Kidney (tissue), 22 donors: ENCODE measurements at places on chromosomes 4 and X. TPM values are rescaled to one million over a fixed set of nuclear protein-coding genes. Genes with fewer than 3 reads are reported as not detected.

The KIAA0232 gene
- total RNA-seq, result 39.9 TPM

The ANXA3 gene
- 79.9 TPM for total RNA-seq

The MAGEC2 gene
- not detected for total RNA-seq

The ZC4H2 gene
- total RNA-seq, result 8.7 TPM

The TCEAL6 gene
- not detected for total RNA-seq

The USP26 gene
- total RNA-seq, result not detected

The ARHGAP6 gene
- total RNA-seq, result 20.4 TPM

The XAGE2 gene
- not detected for total RNA-seq

- DNase-seq, result no peak
Observed at GRCh38 chr4:83989835-83990234, 453.9 kb downstream of the GPAT3 start.

DNA sequence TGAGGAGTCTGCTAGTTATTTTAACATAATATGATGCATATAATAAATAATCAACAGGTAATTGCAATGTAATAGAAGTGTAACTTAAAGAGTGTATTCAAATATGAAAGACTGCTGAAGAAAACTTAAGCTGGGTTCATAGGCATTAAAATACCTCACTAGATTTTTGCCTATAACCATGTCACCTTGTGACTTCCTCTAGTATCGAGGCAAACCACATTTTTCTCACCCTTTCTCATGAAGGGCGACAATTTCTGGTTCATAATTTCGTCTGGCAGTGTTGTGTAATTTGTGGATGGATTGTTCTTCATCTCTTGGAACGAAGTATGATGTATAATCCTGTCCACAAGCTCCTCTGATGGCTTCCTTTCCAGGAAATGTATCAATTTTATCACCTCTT lies 16.0 kb downstream of the SULT1E1 start:
- DNase-seq, result no peak

DNA sequence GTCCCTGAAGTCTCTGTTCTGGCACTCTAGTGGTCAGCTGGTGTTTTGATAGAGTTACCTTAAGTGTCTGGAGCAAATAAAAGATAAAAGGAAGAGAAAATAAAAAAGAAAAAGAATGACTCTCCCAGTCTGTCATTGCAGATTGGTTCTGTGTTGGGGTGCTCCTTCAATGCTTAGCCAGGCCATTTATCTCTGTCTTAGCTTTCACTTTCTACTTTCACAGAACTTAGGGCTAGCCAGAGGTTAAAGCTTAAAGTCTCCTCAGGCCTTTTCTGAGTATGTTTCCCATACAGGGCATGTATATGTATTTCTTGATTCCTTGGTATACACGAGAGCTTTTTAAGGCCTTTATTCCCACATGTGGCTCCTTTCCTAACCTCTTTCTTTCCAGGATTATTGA lies 83.1 kb upstream of the TEX13D start:
- no peak for DNase-seq

DNA sequence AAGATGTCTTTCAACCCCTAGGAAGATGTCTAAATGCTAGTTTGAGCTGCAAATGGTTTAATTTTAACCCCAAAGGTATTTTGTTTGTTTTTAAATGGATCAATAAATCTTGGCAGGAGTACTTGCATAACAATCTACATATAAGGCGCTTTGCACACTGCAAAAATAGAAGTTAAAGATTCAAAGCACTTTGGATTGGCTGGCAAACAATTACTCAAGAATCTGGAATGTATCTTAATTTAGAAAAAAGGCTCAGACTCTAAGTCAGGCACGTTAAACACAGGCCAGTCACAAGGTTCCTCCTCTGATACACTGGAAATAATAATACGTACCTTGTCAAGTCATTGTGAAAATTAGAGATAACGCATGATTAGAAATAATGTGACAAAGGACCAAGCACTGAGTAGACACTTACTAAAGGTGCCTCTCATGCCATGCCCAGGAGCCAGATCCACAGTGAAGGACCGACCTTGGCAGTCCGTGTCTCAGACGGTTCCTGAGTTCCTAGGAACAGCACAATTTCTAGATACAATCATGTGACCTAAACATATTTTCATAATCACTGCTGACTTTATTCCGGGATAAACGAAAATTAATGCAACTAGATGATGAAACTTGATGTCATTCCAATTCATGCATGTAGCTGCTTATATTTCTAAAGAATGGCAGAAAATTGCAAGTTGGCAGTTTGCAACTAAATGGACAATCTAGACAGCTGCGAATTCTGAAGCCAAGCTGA lies 49.6 kb downstream of the PROM1 start:
- no peak for DNase-seq

GRCh38 chr4:10075953-10076391 lies 40.6 kb downstream of the WDR1 start:
- DNase-seq, result peak; percentile 71

- no peak for DNase-seq
Observed at GRCh38 chr4:74109870-74110605, 11.0 kb upstream of the CXCL2 start.

DNA sequence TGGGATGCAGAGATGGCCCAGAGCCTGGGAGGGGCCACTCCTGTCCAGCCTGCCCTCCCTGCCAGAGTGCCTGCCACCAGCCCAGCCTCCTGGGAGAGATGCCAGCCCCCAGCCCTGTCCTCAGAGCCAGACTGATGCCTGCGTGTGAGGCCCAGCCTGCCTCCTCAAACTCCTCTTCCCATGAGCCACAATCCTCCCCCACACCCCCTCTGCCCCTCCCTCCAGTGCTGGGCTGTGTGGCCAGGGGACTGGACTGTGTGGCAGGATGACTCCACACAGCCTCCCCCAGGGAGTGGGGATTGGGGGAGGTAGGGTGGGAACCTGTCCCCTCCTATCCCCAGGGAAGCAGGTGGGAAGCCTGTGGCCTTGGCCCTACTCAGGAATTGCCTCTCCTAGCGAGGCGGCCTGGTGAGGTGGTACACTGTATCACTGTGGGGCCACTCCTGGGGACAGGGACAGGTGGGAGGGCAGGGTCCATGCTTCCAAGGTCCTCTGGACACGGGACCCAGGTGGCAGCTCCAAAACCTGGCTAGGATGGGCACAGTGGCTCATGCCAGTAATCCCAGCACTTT lies 4.3 kb upstream of the SH3BP2 start:
- DNase-seq, result peak; percentile 44

DNA sequence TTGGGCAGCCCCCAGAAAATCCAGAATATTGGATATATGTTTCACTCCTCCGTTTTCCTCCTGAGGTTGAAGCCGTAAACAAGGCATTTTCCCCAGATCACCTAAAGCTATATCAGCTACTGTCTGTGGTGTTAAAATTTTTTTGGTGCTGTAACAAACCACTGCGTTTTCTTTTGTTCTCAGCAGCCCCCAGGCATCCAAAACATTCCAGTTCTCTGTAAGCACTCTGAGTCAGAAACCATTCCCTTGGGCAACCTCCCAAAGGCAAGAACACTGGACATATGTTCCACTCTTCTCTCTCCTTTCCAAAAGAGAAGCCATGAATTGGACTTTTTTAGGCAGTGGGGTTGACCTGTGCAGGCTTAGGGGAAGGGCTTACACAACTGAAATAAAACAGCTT lies 310.9 kb downstream of the MID1IP1 start:
- DNase-seq, result no peak

- DNase-seq, result no peak
Observed at GRCh38 chr4:173281406-173282255, 52.5 kb downstream of the HMGB2 start.

DNA sequence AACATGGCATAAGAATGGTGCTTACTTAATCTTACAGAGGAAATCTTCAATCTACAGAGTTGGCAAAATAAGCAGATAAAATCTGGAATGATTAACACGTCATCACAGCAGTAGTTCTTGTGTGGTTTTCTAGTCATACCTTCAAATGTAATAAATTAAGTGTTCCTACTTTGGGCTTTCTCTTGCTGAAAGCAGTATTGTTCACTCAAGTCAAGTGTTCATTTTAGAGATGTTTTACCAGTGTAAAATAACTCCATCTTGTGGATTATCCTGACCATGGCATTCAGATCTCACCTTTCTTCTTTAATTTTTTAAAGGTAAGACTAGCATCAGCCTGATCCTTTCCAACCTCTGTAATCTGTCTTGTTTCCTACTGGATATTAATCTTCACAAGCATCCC lies 72.9 kb downstream of the ADAMTS3 start:
- DNase-seq, result no peak

DNA sequence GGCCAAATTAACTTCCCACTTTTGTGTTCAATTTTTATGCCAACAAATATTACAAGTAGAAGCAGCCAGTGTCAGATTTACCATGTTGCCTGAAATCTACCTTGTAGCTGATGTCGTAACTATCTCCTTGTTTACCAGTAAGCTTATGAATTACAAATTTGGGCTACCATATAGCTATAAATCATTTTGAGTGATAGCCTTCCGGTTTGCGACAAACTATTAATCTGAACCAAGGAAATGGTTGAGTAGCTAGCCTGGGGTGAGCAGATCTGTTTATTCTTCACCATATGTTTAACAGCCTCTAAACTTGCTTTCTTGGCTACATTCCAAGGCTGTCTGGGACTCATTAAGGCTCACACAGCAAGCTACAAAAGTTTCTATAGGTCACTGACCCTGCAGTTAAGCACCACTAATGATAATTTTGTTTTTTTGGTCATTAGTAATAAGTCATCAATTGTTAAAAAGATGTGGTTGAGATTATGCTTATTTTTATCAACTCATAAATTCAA lies 218.7 kb upstream of the SPOCK3 start:
- DNase-seq, result no peak

GRCh38 chrX:10071451-10072144 lies 85.2 kb upstream of the CLCN4 start:
- no peak for DNase-seq

DNA sequence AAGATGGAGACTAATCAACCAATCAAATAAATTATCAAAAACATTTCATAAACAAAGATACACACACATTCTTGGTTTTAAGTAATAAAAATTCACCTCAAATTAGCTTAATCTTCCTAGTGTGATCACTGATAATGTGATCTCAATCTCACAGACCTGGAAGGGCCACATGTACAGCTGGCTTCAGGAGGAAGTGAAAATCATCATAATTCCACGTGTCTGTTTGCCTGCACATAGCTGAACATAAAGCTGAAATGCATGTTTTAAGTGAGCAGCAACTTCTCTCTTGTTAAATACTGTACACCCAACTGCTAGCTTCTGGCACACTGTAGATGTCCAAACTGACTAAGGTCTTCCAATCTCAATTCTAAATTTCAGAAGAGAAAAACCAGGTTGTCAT lies 53.8 kb downstream of the ARHGAP6 start:
- DNase-seq, result no peak

- DNase-seq, result no peak
Observed at GRCh38 chr4:16218950-16219349, 7.3 kb downstream of the TAPT1 start.

- peak; percentile 29 for DNase-seq
Observed at GRCh38 chr4:24799544-24800324, 4.4 kb downstream of the SOD3 start.

- peak; percentile 7 for DNase-seq
Observed at GRCh38 chr4:34158878-34159277, 2085.4 kb downstream of the ARAP2 start.
